AG04450 (cell line): ENCODE measurements at places on chromosomes 4 and X.

- no peak for DNase-seq
Observed at GRCh38 chr4:125515016-125515415, 200.3 kb downstream of the FAT4 start.

DNA sequence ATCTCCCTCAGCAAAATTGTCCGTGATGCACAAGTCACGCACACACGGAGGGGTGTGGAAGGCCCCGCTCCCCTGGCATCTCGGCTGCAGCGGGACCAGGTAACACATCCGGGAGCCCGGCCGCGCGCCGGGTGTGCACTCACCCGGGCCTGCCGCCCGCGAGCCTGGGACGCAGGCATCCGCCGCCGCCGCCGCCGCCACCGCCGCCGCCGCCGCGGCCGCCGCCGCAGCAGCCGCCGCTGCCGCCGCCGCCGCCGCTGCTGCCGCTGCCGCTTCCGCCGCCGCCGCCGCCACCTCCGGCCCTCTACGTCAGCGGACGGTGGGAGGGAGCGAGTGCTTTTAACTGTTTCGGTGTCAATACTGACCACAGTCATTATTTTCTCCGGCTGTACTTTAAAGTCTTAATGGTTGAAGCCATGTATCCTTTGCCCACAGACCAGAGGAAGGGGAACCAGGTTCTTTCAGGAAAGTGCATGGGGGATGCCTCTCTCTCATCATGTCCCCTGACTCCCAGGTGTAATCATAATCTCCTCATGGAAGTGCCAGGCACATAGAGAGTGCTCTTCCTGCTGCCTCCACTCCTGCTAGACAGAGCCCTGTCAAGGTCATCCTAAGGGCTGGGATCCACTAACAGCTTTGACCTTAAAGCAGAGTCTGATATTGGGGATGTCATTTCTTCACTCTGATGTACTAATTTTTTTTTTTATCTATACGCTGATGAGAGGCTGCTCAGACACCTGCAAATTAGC lies 38.0 kb downstream of the MAGEE2 start:
- DNase-seq = no peak

GRCh38 chr4:4693258-4693657 lies 151.4 kb upstream of the STX18 start:
- DNase-seq = no peak

DNA sequence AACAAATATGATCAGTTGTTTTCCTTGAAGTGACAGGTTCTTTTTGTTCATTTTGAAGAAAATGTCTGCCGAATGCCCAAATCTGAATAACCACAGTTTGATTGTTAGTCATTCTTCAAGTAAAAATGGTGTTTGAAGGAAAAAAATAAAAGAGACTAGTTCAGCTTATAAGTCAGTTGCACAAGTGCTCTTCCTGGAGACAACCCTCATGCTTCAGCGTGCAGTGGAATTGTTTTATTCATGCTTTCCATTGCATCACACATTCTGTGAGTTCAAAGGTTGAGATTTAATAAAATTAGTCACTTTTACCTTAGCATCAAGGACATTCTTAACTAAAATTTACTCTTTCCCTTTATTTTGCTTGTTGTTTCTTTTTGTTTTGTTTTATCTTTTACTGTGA lies 404.9 kb downstream of the ZNF674 start:
- no peak for DNase-seq

DNA sequence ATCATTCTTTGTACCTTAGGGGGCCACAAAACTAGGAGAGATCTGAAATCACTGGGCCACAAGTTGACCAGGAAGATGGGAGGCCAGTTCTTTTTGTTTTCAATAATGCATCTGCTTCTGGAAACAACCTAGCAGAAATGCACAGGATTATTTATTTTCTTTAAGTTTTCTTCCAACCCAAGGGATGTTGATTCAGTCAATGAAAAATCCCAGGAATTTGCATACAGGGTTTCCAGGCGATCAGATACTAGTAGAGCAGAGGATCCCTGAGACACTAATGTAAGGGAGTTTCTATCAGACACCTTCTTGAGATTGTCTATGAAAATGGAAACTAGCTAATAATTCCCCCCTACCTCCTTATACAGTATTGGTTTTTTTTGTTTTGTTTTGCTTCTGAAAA lies 7.4 kb downstream of the ATOH1 start:
- DNase-seq = peak; percentile 7

DNA sequence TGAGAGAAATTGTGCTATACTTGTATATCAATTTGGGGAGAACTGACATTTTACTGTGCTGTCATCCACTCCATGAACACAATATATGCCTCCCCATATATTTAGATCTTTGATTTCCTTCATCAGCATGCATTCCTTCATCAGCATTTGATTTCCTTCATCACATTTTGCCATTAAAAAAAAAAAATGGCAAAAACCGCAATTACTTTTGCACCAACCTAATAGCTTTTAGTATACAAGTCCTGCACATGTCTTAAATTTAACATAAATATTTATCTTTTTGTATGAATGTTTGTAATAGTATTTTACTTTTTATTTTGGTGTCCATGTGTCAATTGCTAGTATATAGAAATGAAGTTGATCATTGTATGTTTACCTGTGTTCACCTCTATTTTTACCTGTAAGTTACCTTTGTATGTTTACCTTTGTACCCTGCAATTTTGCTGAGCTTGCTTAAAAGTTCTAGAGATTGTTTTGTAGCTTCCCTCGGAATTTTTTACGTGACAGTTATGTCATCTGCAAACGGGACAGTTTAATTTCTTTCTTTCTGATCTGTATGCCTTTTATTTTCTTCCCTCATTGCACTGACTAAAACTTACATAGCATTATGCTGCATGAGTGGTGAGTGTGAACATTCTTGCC lies 86.2 kb downstream of the CPEB2 start:
- no peak for DNase-seq

- no peak for DNase-seq
Observed at GRCh38 chr4:52112411-52112810, 61.3 kb downstream of the SPATA18 start.

DNA sequence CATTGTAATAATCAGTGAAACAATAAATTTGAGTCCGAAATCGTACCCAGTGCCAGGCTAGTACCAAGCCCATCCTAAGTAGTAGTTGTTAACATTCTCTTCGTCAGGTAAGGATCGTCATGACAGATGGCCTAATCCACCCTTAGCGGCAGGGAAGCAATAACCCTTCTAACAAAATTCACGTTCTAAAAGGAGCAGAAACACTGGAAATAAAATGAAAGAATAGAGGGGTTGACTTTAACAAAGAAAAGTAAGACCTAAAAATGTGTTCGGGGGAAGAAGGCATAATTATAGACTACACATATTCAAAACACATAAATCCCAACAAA lies 142.7 kb downstream of the CPEB2 start:
- DNase-seq = no peak

DNA sequence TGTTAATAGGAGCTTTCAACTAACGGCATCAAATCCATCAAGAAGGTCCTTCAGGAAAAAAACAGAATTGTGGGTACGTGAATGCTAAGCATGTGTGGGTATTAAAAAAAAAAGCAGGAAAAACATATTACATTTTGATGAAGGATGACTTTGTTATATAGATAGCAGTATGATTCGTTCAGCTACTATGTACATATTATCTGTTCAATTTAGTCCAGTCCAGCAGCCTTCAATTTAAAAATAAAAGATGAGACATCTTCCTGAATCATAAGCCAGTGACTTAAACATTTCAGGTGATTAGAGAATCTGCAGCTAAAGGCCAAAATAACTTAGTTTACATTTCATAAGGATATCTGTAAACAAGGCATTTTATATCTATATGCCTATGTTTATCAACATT lies 63.4 kb downstream of the LCORL start:
- no peak for DNase-seq

- peak; percentile 86 for DNase-seq
Observed at GRCh38 chr4:110533940-110534339, 58.0 kb downstream of the ENPEP start.

GRCh38 chr4:10706236-10706635 lies 21.7 kb upstream of the CLNK start:
- DNase-seq = no peak

GRCh38 chr4:27429364-27429871 lies 568.8 kb downstream of the STIM2 start:
- no peak for DNase-seq

DNA sequence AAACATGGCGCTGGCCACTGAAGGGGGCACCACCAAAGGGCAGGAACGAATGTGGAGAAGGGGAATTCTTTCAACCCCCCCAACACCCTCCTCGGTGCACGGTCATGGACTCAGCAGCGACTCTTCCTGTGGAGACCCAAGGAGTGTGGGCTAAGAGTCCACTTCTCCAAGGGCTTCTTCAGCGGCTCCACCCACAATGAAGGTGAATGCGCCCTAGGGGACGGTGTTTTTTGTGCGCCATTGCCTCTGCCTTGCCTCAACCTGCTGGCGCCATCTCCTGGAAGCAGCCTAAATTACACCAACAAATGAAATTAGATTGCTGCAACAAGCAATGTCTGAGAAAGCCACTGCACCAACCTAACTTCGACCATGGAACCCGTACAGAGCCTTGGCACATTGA lies 169.2 kb upstream of the MAGEB18 start:
- DNase-seq = peak; percentile 1

DNA sequence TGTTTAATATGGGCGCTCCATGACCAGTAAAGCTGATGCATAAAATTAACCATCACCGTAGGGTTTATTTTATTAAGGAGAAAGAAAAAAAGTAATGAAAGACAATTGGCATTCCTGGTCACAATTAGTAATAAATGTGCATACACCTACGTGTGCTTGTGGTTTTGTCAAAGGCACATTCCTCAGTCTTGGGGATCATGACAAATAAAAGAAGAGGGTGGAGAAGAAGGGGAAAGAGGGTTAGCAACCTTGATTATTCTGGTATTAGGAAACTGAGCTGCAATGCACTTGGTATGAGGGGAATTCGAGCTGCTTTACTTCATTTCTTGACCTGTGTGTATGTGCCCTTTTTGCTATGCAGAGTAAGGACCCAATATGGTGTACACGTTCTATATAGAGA lies 1798.3 kb upstream of the PCDH7 start:
- no peak for DNase-seq

DNA sequence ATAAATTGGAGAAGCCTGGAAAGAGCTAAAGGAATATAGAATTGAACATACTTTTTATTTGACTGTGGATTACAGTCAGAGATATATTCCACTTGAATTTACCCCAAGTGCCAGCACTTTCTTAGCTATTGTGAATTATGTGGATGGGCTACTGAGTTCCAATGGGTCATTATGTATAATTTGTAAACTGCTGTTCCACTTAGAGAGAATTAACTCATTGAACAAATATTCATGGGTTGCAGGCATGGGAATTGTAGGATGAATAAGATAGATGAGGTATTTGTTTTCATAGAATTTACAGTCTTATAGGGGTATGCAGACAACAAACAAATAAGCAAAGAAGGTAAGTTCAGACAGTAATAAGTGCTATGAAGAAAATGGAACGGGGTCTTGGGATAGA lies 195.7 kb downstream of the SHROOM3 start:
- no peak for DNase-seq

- DNase-seq = no peak
Observed at GRCh38 chr4:7753271-7753670, 186.4 kb downstream of the AFAP1 start.

DNA sequence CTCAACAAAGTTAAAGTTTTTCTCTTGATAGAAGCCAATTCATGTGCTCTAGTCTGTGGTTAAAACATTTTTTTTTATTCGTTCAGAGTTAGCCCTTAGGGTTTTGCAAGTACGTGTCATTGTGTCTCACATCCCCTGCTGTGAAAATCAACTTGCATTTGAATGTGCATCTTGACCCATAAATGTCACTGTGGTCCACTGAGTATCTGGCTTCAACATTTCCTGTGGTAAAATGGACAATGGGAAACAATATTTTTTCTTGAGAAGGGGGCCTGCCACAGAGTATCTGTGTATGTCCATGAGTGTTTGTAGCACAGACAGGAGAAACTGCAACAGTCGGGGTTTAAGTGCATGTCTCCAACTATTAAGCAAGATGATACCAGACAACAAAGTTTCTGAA lies 554.8 kb upstream of the TENM3 start:
- DNase-seq = no peak

DNA sequence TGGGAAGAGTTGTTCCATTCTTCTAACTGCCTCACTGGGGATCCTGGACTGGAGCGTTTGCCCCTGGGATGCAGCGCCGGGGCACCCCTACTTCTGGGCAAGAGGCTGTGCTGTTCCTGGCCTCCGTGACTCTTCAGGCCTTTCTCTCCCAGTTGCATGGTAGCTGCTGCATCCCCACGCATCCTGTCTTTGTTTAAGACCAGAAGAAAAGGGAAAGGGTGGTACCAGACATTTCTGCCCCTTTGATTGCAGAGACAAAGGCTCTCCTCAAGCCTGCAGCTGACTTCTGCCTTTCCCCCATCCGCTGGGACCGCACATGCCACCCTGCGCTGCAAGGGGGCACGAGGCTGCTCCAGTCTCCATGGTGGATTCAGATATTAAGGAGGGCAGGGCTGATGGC lies 70.4 kb downstream of the SHROOM2 start:
- DNase-seq = no peak

GRCh38 chr4:139749338-139749737 lies 83.7 kb downstream of the MGST2 start:
- no peak for DNase-seq

- DNase-seq = peak; percentile 8
Observed at GRCh38 chr4:14916554-14917297, 85.6 kb upstream of the CPEB2 start.
